ENCODE measurements at places on chromosomes 13 and 19.

GRCh38 chr13:31965361-31966066, 66.1 kb upstream of the FRY start:
- DNase-seq, result peak; percentile 45

DNA sequence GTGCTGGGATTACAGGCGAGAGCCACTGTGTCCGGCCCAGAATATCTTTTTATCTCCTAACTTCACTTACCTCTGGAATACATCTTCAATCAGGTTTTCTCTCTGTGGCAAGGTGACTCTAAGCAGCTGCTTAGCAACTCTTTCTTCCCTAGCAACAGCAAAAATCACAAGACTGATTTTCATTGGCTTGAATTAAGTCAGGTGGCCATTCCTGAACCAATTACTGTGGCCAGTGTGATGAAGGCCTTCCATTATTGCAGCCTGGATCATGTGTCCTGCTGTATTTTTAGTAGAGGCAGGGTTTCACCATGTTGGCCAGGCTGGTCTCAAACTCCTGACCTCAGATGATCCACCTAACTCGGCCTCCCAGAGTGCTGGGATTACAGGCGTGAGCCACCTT, 9.0 kb upstream of the LTBP4 start:
- DNase-seq, result no peak

- no peak for DNase-seq
Observed at GRCh38 chr19:54918499-54918898, 12.6 kb downstream of the NCR1 start.

DNA sequence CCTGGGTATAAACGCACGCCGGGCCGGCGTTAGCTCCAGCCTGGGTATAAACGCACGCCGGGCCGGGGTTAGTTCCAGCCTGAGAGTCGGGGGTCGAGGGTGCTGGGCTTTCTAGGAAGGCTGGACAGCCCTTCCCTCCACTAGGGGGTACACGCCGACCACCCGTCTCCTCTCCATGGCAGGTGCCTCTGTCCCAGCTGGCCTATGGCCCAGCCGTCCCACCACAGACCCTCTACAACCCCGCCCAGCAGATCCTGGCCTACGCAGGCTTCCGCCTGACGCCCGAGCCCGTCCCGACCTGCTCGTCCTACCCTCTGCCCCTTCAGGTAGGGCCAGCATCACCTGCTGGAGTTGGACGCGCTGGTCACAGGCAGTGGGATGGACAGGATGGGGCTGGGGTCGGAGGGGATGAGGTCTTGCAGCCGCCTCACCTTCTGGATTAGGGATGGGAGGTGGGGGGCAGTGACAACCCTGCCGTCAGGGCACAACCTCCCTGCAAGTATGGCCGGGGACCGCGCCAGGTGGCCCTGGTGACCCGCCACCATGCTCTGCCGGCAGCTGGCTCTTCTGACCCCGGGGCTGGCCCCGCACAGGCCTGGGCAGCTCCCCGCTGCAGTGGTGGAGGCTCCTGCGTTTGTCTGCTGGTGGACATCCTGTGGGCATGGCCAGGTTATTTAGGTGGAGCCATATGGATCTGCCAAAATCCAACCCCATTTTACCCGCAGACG, 45.8 kb downstream of the TMEM255B start:
- no peak for DNase-seq

GRCh38 chr13:38872693-38873092, 117.9 kb downstream of the STOML3 start:
- no peak for DNase-seq

DNA sequence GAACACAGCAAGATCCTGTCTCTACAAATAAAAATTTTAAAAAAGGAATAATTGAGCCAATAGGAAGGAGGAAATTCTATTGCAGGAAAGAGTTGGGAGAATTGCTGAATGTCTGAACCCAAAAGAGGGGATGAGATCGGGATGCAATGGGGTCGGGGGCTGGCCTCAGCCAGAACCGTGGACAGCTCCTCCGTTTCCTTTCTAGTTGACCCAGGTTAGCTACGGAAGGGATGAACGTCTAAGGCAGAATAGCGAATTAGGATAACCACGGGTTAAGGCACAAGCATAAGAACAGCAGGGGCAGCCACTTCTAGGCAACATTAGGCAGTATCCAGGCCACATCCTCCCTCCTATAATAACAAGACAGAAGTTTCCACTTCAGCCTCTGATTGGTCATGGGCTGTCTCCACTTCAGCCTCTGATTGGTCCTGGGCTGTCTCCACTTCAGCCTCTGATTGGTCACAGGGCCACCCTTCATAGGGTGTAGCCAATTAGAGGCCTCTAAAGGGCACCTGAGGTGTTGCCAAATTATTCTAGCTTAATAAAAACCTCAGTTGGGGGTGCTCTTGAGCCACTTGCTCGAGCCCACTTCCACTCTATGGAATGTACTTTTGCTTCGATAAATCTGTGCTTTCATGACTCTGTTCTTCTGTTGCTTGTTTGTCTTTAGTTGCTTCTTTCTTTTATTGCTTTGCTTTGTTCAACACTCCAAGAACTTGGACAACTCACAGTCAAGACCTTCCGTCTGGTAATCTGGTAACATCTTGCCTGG, 24.9 kb upstream of the TPM4 start:
- no peak for DNase-seq

GRCh38 chr13:98187155-98187964, 10.3 kb upstream of the RNF113B start:
- no peak for DNase-seq

DNA sequence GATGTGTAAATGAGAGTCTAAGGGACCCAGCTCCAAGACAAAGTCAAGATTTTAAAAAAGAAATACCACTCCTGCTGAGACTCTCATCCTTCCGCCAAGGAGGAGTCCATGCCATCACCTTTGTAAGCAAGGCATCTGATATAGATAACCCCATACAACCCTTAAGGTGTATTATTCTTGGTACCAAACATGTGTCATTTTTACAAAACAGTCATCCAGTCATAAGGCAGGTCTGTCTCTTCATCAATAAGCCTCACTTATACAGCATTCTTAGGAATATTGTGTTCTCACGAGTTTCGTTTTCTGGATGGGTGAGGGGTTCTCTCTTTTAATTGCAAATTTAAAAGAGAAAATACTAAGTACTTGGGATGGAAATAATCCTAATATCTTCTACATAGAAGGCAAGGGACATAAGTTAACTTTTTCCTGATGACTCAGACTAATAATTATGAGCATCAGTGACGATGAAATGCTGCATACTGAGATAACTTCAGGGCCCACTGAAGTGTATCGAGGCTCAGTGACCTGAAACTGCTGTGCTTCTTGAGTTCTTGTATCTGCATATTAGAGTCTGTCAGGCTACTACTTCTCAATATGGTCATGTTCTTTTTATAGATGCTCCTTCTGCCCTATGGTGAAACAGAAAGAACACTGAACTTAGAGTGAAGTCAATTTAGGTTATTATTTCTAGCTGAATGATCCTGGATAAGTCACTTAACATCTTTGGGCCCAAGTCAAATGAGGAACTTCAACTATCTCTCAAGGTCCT, 166.6 kb downstream of the KLF12 start:
- DNase-seq, result no peak

DNA sequence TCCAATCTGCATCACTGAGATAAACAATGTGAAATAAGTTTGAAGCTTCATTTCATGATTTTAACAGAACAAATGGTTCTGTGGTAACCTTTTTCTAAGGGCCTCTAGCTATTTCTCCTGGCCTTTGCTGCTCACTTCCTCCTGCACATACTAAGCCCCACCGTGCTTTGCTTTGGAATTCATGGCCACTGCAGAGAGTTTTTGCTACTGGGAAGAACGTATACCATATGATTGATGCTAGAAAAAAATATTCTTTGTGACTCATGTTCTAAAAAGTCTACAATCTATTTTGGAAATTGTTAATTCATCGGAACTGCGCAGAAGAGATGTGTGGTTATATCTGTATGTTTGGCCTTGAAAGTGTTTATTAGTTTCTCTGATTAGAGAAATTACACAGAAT, 747.3 kb downstream of the PCDH9 start:
- DNase-seq, result no peak

DNA sequence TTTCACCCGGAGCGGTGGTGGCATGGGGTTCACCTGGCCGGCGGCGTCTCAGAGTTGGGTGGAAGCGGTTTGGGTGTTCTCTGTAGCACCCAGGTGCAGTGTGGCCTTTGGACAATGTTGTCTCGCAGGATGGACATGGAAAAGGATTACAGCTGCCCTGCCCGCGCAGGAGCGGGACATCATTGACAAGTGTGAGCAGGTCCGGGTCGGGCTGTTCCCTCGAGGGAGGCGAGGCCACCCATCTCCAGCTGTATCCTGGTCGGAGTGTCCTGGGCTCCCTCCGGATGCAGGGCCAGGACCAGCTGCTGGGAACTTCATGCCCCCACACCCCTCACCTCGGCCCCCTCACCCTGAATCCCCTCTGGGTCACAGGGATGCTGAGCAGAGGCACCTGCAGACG, 7.8 kb upstream of the ZNF14 start:
- no peak for DNase-seq

Data from right renal cortex interstitium (tissue), 3 donors.